ENCODE measurements at places on chromosomes 2 and 18. TPM values are rescaled to one million over a fixed set of nuclear protein-coding genes. Genes with fewer than 3 reads are reported as not detected.

The PRSS56 gene
- polyA plus RNA-seq: not detected

The SLC9A4 gene
- not detected for polyA plus RNA-seq

The ACADL gene
- polyA plus RNA-seq: 12.1 TPM

The RFX8 gene
- 2.1 TPM for polyA plus RNA-seq

The FHL2 gene
- 64.7 TPM for polyA plus RNA-seq

The ALPG gene
- polyA plus RNA-seq: not detected

The LOXHD1 gene
- not detected for polyA plus RNA-seq

The ZNF892 gene
- 0.64 TPM for polyA plus RNA-seq
